ENCODE measurements at places on chromosomes 1 and 21.

GRCh38 chr1:61284248-61284854 is 202.0 kb downstream of the NFIA start:
- DNase-seq, result no peak

- DNase-seq, result peak; percentile 29
Observed at GRCh38 chr1:165717918-165718515, 19.7 kb upstream of the ALDH9A1 start.

DNA sequence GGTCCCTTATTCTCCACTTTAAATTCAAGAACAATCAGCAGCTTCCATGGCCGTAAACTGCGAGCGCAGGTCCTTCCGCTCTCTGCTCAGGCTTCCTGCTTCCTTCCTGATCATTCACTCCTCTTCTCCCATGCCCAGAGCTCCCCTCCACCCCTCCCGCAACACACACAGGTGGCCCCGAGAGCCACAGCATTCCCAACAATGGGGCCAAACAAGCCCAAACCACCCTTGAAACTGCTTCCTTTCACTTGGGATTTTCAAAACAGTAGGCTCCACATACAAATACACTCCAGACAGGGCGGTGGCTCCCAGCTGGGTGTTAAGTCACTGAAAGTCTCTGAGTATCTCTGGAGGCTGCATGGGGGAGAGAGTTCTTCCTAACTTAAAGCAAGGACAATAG is 11.4 kb downstream of the FAM89A start:
- DNase-seq, result no peak

GRCh38 chr1:1432274-1432950 is 3.1 kb upstream of the VWA1 start:
- DNase-seq, result no peak

- DNase-seq, result no peak
Observed at GRCh38 chr1:165290148-165290547, 66.4 kb downstream of the LMX1A start.

All from GM12891 (cell line).